ENCODE measurements at places on chromosomes 2 and 18.
A peak's percentile ranks its signal among the peaks of the same experiment; 100 is the strongest.

GRCh38 chr2:238418196-238418998 lies 8.3 kb upstream of the ASB1 start:
- no peak for DNase-seq

DNA sequence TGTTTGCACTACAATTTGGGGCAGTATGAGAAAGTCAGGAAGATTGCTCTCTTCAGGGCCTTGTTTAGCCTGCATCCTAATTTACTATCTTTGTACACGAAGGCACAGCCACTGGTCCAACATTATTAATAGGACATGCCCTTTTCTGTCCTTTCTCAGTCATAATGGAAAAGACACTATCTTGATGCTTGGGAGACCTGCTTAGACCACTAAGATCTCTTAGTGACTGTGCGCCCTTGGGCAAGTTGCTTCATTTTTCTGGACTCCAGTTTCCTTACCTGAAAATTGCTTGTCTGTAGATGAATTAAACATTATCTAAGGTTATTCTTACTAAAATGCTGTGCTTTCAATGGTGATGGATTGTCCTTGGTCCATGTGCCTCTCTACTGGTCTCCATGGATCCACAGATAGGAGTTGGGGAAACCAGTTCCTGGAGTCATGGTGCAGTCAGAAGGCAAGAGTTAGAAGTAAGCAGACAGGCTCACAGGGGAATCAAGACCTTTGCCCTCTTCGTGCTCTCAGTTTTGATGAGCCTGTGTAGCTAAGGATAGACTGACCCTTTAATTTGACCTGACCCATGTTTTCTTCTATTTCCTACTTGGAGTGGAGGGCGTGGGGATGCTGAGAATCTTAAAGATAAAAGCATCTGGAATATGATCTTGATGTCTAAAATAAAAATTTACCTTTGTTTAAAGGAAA lies 114.0 kb downstream of the RAPGEF4 start:
- no peak for DNase-seq

DNA sequence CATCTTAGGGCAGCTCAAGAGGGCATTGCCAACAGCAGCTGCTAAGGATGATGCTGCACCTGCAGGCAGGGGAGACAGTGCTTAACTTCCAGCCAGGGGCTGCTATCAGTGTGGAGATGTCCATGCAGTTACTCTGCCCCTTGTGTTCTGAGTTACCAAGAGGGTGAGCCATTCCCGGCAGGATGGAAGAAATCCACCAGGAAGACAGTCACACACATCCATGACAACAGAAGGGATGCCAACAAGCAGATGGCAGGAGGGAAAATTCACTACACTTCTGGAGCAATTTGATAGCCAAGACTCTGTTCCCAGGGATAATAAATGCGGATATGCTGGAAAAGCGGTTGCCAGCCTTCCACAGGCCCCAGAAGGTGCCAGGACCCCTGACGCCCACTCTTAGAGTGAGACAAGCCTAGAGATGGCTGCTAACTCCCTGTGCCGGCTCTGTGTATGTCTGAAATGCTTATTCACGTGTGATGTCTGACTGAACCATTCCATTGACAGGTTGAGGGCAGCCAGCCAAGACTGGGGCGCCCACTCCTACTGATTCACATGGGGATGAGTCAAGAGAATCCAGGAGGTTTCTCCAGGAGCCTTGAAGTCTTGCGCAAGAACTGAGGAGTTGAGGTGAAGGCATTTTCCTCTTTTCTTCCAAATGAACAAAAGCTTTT lies 24.5 kb downstream of the LOXHD1 start:
- no peak for DNase-seq

DNA sequence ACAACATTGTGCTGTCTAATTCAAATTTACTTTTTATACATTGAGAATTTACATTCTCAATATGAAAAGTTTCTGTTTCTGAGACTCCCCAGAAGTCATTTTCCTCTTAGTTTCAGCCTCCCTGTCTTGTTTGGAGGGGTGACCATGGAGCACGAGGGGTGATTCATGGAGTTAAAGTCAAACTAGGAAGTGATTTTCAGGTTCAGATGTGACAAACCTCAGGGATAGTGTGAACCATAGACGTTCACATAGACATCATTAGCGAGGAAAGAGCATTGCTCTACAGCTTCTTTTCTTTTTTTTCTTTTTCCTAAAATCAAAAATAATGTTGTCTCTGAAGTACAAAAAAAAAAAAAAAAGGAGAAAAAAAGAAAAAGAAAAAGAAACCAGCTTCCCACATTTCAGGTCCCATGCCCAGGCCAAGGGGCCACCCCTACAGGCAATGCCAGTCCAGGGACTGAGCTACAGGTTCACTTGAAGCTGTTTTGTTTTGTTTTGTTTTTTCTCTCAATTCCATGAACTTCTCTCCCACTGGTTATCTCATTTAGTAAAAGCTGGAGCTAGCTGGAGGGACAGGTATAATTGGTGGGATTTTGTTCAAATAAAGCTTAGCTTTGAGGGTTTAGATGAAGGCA lies 18.1 kb upstream of the LCLAT1 start:
- no peak for DNase-seq

- no peak for DNase-seq
These were observed 39.8 kb upstream of the TMEM247 start for GRCh38 chr2:46439582-46439981.

DNA sequence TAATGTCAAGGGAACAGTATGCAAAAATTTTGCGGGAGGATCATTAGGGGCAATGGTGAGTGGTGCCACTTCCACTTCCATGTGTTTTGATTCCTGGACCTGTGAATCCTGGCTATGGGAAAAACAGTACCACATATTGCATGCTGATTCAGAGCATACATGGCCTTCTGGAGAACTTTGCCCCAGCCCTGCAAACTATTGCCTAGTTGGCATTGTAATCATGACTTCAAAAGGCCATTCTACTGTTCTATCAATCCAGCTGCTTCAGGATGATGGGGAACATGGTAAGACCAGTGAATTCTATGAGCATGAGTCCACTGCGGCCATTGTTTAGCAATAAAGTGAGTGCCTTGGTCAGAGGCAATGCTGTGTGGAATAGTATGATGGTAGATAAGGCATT lies 75.3 kb upstream of the ZC3H15 start:
- DNase-seq, result no peak

GRCh38 chr2:167933097-167933814 lies 314.1 kb downstream of the STK39 start:
- DNase-seq, result no peak

DNA sequence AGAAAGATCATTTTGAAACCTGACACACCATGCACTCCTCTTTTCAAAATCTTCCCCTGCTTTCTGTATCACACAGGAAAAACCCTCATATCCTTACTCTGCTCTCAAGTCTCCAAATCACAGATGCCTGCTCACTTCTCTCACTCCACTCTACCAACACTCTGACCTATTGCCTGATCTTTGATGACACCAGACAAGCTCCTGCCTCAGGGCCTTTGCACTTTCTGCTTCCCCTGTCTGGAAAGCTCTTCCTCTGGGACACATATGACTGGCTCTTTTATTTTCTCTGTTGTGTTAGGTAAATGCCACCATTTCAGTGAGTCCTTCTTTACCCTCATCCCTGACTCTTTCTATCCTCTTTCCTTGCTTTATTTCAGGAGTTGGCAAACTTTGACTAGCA lies 1300.7 kb upstream of the ZEB2 start:
- no peak for DNase-seq

- no peak for DNase-seq
These were observed 108.4 kb downstream of the GATA6 start for GRCh38 chr18:22277758-22278157.

DNA sequence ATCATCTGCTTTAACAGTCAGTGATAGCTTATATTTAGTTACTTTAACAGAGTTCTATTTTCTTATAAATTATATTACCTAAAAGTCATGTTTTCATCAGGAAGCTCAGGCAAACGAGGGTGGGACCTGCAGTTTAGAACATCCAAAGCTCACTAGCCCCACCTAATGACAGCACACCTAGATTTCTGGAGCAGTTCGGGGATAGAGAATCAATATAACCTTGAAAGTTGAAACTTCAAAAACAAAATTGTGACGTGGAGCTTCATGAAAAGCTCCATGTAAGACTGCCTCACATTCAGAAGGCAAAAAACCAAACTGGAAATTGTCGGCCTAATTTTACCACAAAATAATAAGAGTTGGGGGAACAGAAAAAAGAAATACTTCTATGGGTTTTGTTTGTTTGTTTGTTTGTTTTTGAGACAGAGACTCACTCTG lies 185.9 kb upstream of the CCDC150 start:
- DNase-seq, result peak; percentile 47

DNA sequence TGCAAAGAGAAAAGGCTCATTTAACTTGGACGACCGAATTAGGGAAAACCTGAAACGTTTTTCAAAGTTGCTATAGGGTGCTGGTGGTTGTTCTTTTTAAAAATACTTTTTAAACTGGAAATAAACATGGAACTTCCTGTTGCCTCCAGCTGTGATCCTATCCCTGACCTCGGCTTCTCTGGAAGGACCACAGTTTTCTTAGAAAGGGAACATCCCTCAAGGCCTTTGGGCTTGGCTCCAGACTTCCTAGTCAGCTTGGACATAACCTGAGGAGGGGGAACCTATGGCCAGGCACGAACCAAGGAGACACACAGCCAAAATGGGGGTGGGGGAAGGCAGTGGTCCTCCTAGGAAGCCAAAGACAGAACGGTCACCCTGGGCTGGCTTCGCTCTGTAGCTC lies 57.7 kb downstream of the CENPO start:
- no peak for DNase-seq

DNA sequence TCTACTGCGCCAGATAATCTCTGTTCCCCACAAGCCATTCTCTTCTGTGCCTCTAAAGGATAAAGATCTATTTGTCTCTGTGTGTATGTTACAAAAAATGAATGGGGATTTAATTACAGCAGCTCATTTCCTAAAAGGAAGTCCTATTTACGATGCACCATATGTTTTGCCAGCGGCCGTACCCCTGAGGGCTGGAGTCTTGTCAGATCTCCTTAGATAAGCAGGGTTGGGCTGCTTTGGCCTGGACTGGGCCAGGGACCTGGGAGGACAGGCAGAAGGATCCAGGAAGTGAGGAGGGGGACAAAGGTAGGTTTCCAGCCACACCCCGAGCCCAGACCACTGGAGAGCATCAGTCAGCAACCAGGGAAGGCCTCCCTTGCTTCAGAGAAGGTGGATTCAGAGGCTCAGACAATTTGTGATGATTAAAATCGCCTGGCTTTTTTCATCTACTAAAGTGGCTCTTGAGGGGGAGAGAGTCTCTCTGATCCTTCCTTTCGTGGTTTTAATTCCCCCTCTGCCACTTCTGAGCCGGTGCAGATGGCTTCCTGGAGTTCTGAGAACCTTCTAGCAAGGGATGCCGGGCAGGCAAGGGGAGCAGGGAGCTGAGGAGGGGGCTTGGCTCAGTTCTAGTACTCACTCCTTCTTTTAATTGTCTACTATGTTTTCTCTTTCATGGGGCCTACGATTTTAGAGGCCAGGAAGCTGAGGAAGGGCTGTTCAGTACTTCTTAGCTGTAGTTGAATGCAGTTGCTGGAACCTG lies 42.1 kb downstream of the MYCN start:
- DNase-seq, result no peak

DNA sequence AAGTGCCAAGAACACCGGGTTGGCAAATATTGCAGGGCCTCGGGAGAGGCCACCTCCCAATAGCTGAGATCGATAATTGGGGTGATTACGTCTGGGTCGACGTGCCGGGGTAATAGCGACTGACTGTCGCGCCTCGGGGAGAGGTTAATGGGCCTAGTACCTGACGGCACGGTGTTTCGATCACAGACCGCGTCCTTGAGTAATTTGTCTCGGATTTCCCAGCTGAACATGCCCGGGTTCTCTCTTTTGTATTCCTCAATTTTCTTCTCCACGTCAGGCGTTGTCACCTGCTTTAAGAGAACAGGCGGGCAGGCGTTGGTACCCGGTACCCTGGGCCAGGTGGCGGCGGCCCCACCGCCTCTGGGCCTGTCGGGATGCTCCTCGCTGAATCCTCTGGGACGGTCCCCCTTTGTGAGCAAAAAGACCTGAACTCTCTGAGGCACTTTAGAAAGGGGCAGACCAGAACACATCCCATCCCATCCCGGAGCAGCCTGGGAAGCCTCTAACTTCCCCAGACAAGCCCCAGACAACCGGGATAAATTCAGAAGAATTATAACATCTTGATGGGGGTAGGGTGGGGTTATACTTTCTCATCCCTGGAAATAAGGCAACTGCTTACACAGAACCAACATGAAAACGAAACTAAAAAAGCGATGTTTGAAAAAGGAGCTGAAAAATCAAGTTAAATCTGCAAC lies 3.3 kb downstream of the PAX3 start:
- DNase-seq, result no peak

GRCh38 chr2:230924470-230925341 lies at the start of gene GPR55:
GPR55 (minus strand) TSS chr2:230925242; CDS start chr2:230910962, 14,280 bp downstream.
- peak; percentile 25 for DNase-seq

DNA sequence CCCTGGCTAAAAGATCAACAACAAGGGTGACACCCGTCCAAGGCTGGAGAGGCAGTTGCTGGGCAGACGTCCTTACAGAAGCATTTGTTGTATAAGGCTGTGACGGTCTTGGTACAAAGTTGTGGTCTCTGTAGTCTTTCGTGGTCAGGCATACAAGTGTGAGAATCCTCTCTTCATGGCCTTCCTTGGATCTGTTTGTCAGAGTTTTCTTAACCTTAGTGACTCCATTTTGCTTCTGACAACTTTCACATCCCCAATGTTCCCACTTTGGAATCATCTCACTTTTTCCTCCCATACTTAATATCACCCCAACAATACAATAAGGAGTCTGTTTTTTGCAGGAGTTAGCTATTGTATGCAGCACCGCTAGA lies 72.7 kb upstream of the ZCCHC2 start:
- no peak for DNase-seq

DNA sequence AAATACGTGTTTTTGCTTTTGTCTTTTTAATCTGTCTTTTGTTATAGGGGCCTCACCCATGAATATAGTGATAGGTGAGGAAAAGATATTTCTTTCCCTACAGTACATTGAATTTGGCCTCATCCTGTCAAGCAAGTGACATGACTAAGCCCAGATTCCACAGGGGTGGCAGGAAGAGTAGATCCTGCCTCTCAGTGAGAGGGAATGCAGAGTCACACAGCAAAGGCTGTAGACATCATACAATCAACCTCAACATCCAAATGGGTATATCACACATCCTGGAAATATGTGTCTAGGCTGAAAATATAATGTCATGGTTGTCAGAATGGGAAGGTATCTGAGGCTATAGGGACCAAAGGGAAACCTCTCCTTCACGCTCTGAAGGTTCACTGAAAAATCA lies 269.6 kb downstream of the CDH20 start:
- no peak for DNase-seq

GRCh38 chr18:43108882-43109281 lies 6.6 kb downstream of the RIT2 start:
- DNase-seq, result no peak

- DNase-seq, result no peak
These were observed 37.5 kb upstream of the SEMA4C start for GRCh38 chr2:96907115-96908041.

Measured in OCI-LY7 (cell line).